Activated CD8-positive, alpha-beta memory T cell treated with anti-CD3 and anti-CD28 coated beads for 1 hour (primary cell): ENCODE measurements at places on chromosomes 6 and 20.

DNA sequence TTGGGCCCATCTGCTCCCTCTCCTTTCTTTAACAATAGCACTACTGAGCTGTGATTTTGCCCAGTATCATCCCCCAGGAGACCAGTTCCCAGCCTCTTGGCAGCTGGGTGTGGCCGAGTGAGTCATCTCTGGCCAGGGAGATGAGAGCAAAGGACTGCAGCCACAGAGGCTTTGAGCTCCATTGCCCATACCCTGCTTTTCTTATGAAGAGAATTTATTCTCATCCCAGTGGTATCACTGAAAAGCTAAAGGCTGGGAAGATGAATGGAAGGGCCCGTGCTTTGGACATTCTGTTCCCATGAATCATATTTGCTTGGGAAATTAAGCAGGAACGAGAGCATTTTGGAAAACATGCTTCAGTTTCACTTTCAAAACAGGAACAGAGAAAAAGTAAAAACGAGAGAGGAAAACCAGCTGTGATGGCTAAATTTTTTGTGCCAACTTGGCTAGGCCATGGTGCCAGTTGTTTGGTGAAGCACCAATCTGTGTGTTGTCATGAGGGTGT lies 14.9 kb downstream of the CST3 start:
- no peak for DNase-seq

- no peak for DNase-seq
Observed at GRCh38 chr6:155882527-155883333, 427.1 kb upstream of the NOX3 start.

- DNase-seq, result no peak
Observed at GRCh38 chr6:81891874-81892273, 139.4 kb upstream of the TENT5A start.

DNA sequence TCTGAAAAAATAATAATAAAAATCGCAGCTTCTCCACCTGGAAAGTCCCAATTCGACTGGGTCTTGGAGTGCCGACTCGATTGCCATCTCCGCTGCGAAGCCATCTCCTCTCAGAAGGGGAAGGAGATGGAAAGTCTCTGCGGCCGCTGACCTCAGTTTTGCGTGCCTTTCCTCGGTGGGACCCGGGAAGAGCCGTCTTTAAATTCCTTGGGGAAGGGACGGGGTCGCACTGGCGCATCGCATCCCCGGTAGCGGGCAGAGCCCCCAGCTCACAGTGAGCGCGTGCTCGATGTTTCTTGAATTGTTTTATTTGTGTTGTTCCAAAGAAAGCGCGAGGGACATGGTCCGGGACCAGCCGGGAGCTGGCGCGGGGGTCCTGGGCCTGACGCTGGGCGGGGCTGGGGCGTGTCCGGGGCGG lies 270 bp upstream of the TIAM2 start:
- no peak for DNase-seq

- no peak for DNase-seq
Observed at GRCh38 chr6:113458368-113459010, 398.7 kb upstream of the MARCKS start.

DNA sequence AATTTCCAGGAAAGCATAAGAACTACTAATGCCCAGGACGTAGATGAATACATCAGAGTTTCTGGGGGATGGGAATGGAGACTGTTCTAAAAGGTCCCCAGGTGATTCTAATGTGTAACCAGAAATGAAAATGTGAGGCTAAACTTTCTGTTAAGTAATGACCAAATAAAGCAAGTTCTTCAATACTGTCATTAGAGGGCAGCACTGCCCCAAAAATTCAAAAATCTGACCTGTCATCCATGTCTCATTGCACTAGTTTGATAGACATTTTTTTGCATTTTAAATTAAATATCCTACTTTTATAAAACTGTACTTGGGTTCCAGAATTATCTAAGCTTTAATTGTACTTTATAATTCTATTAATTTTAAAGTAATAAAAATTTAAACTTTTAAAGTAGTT lies 94.9 kb downstream of the RFX6 start:
- DNase-seq, result no peak

- no peak for DNase-seq
Observed at GRCh38 chr6:142167486-142167885, 20.4 kb downstream of the VTA1 start.

GRCh38 chr6:73028893-73029450 lies 196.3 kb downstream of the KHDC1L start:
- no peak for DNase-seq

DNA sequence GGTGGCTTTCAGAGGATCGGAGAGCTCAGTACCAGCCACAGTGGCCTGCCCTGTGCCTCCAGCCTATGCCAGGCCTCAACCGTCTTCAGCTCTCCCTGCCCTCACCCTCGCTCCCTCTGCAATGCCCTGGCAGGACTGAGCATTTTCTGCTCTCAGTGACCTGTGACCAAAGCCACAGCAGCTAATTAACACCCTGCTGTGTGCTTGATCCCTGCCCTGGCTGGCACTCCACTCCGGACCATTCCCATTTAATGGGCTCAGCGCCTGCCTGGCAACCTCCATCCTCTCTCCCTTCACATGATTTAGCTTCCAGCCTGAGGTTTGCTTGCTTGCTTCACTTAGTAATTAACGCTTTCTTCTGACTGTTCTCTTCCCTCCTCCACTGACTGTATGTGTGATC lies 287.5 kb downstream of the LRFN2 start:
- no peak for DNase-seq

GRCh38 chr20:7090811-7091210 lies 323.3 kb downstream of the BMP2 start:
- no peak for DNase-seq

GRCh38 chr6:134925800-134926199 lies 24.1 kb downstream of the ALDH8A1 start:
- DNase-seq, result no peak

DNA sequence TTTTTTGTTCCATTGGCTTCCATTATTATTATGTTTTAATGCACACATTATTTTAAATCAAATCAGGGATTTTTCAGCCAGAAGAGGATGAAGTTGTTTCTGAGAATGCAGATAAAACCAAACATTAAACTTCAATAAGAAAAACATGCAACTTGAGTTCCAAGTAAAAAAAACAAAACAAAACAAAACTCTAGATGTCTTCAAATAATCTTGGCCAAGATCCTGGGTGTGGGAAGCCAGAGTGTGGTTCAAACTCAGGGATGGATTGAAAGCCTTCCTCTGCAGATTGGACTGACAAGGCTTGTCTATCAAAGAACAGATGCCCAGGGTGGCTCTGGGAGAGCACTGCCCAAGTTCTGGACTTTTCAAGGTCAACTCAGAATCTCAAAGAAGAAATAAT lies 134.1 kb downstream of the LCA5 start:
- no peak for DNase-seq

- DNase-seq, result no peak
Observed at GRCh38 chr6:108002365-108003221, 44.6 kb upstream of the SEC63 start.

DNA sequence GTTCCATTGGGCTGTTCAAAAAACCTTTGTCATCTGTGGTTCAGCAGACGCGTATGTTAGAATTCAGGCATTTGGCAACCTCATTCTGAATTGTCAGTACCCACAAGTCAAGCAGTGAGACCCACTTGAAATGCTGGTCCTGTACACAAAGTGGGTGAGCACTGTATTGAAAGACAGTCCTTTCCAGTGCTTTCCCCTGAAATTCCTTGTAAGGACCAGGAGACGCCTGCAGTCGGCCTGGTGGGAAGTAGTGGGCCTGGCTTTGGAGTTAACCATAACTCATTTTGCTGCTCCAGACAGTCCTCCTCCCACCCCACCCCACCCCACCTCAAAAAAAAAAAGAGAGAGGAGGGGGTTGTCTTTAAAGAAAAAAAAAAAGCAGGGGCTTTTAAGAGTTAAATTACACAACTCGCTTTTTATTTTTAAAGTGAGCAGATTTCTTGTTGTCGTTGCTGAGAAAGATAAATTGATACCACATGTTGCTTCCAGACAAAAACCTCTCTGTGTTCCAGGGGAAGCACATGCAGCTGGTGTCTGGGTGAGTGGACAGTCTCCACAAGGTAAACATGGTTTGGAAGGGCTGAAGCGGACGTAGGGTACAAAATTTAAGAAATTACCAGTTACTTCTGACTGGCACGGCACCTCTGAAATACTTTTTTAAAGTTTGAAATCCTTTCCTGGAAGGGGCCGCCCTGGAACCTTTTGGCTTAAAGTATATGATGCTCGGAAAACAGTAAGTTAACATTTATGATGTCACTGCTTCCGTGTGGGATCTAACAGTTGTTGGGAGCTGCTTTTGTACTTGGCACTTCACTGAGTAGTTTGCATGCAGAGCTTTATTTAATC lies 95.3 kb downstream of the FOXO3 start:
- DNase-seq, result no peak

DNA sequence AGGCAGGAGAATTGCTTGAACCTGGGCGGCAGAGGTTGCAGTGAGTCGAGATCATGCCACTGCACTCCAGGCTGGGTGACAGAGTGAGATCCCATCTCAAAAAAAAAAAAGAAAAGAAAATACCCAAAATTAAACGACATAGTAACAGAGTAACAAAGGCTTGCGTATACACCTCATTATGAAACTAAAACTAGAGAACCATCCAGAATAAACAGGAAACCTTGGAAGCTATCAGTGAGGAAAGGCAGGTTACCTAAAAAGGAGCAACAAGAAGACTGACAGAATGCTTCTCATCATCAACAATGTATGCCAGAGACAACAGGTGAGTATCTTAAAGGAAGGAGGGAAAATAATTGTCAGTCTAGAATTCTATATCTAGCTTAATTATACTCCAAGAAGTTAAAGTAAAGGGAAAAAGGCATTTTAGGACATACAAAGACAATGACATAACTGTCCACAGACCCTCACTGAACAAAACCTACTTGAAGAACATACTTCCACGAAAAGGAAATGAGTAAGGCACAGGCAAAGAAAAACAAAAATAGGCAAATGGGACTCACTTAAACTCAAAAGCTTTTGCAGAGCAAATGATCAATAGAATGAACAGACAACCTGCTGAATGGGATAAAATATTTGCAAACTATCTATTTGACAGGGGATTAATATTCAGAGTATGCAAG lies 64.1 kb upstream of the NT5E start:
- DNase-seq, result no peak
